ENCODE measurements at places on chromosomes 1 and 21. TPM values are rescaled to one million over a fixed set of nuclear protein-coding genes. Genes with fewer than 3 reads are reported as not detected.

DNA sequence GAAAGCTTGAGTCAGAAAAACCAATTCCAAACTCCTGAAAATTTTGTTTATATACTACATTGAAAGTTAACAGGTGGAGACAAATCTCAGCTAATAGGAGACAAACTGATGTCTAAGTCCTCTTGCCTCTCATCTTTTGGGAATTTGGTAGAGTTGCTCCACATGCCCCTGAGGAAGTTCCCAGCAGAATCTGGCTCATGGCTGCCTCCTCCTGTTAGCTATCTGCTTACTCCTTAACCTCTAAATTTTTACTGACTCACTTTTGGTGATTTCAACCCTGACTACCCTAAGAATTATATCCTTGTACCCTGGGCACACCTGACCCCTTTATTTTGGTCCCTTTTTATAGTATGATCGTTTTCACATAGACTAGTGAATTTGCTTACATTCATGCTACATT lies 633.7 kb upstream of the USP24 start:
- H3K27me3 ChIP-seq, result no peaks in the 10 kb centered on the region
- H3K36me3 ChIP-seq, result no peaks in the 10 kb centered on the region
- DNase-seq, result no peak
- H3K4me1 ChIP-seq, result no peaks in the 10 kb centered on the region

- peaks cover 72% of the 10 kb centered on the region for H3K36me3 ChIP-seq
- H3K4me3 ChIP-seq, result no peak overlapping the region
- no peaks in the 10 kb centered on the region for H3K27me3 ChIP-seq
- peaks cover 18% of the 10 kb centered on the region for H3K4me1 ChIP-seq
- DNase-seq, result no peak
Observed at GRCh38 chr1:223752721-223753515, 40.6 kb downstream of the CAPN2 start.

DNA sequence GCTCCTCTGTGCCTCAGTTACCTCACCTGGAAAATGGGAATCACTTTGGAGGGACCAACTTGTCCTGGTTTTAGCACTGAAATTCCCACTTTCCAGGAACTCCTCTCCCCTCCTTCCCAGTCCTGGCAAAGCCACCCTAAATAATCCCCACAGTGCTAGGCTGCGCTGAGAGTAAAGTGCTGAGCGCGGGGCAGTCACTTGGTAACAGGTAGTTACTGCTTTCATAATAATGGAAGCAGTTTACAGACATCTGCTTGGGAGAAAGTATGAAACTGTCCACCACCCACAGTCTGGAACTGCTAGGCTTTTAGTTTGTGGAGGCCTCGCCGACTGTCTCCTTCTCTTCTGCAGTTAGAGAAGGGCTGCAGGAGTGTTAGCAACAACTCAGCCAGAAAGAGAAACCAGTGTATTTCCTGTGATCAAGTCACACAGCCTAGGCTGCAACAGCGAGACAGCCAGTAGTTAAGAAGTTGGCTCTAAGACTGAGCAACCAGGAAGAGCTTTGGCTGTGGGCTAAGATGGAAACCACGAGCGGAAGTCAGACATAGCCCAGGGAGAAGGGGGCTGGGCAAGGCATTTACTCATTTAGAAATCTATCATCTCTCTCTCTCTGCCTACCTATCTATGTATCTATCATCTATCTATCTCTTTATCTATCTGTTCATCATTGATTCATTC lies 30.8 kb upstream of the ABCG1 start:
- peak overlapping the region; percentile 28 for H3K4me3 ChIP-seq
- H3K36me3 ChIP-seq, result peaks cover 17% of the 10 kb centered on the region
- peak; percentile 90 for DNase-seq
- H3K27me3 ChIP-seq, result peaks cover 10% of the 10 kb centered on the region
- peaks cover 71% of the 10 kb centered on the region for H3K4me1 ChIP-seq

DNA sequence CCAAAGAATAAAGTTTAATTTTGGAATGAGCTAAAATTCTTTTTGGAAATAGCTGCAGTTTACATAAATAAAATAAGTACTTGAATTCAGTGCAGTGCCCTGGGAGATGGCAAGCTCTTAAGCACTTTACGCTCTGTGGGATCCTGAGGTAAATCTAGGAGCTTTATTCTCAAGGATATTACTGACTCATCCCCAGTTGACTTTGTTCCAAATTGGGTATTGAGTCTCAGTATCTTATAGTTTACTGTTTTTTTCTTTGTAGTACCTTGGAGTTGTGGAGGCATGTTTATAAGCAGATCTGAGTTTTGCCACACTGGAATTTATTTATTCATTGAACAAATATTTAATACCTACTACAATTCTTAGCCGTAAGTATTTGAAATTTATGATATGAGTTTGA lies 27.4 kb upstream of the HRNR start:
- H3K36me3 ChIP-seq, result no peaks in the 10 kb centered on the region
- H3K4me3 ChIP-seq, result no peak overlapping the region
- H3K27ac ChIP-seq, result no peak overlapping the region
- H3K27me3 ChIP-seq, result peaks cover 11% of the 10 kb centered on the region
- no peaks in the 10 kb centered on the region for H3K4me1 ChIP-seq

DNA sequence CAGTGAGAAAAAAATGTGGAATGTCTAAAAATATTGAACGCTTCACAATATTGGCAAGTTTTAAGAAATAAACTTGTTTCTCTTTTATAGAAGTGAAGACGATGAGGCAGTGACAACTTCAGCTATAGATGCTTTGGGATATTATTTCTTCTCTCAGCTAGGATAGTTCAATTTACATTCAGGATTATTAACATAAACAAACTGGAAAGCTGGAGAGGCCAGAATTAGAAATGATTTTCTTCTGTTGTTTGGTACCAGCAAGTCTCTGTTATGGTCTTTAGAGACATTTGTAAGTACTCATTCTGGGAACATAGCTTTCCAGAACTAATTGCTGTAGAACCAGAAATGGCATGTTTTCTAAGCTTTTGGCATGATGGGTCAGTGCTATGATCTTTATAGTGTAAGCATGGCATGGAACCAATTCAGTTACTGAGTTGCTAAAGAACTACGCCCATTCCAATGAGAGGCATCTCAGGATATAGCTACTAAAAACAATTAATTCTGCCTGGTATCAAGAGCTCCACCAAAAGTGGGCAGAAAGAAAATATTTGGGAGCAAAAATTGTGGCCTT lies 599.5 kb upstream of the B3GALT2 start:
- no peaks in the 10 kb centered on the region for H3K36me3 ChIP-seq
- H3K4me1 ChIP-seq, result no peaks in the 10 kb centered on the region
- no peak for DNase-seq

S100A7 gene
- total RNA-seq, result not detected

C2CD2 gene
- 5.1 TPM for total RNA-seq

SPTA1 gene
- not detected for total RNA-seq

TNFRSF4 gene
- 243 TPM for total RNA-seq

PYGO2 gene
- 49.7 TPM for total RNA-seq

PCP4L1 gene
- not detected for total RNA-seq

RNF186 gene
- not detected for total RNA-seq

TLCD4 gene
- 0.03 TPM for total RNA-seq

CHI3L1 gene
- total RNA-seq, result not detected

HFM1 gene
- not detected for total RNA-seq

Data from activated CD4-positive, alpha-beta memory T cell treated with anti-CD3 and anti-CD28 coated beads, Interleukin-2, amount 10 ng/mL, durations not matched to agents 7 days and 5 days (primary cell).